ENCODE measurements at places on chromosomes 16 and 17.

DNA sequence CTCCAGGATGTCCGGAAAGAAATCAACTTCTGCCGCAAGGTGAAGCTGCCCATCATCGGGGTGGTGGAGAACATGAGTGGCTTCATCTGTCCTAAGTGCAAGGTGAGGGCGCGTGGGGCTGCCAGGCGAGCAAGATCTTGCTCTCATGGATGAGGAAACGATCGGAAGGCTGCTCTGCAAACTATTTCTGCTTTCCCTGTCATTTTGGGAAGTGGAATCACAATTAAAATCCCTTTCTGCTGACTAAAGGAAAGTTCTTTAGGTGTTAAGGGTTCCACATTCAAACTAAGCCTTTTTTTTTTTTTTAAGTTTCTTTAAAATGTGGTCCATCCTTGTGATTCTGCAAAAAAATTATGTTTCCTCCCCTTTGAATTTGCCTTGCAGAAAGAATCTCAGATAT lies 17.7 kb downstream of the NUBP1 start:
- no peak for DNase-seq

- DNase-seq, result no peak
Measured at GRCh38 chr17:42563143-42563509, 1.2 kb downstream of the COASY start.

GRCh38 chr17:62750631-62751051 lies 57.5 kb downstream of the MARCHF10 start:
- DNase-seq, result no peak

DNA sequence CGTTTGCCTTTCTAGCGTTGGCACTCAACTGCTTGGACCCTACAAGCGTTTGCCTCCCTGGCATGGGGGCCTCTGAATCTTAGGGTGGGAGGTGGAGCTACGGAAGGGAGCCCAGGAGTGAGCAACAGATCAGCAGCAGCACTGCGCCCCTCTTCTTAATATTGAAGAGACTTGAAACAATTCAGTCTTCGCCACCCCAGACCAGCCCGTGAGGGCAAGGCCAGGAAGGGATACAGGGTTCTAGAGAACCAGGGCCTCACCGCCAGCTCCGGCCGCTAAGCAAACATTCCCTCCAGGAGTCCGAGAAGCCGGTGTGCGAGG lies 1.5 kb upstream of the GPRC5C start:
- DNase-seq, result no peak

- DNase-seq, result no peak
Measured at GRCh38 chr17:80546267-80546666, 1.6 kb downstream of the RPTOR start.

DNA sequence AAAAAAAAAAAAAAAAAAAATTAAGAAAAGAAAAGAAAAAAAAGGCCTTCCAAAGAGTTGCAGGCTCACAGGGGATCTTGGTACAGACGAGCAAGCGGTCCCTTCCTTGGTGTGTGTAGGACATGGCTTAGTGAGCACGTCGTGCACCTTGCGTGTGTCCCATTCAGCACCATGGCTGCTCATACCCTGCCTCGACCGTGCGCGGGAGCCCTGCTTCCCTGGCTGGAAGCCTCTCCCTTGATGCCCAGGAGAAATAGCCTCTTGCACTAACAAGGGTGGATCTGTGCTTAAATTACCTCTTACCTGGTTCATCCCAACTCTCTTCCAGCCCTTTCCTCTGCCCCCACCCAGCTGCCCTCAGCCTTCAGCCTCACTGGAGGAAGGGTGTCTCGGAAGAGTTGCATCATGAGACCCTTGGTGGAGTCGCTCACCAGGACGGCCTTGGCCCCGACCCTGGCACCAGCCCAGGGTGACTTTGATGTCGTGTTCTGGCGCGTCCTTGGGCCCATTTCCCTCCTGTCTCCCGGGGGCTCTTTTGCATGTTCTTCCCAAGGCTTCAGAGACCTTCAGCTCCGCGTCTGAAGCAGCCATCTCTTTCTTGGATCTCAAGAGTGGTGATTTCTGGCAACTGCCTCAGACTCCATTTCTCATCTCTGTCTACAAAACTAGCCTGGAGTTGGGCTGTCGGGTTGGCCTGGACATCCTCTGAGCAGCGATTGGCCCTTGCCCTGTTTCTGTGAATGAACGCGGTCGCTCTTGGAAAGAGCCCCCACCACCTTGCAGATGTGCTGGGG lies 127.2 kb downstream of the CMIP start:
- DNase-seq, result no peak

DNA sequence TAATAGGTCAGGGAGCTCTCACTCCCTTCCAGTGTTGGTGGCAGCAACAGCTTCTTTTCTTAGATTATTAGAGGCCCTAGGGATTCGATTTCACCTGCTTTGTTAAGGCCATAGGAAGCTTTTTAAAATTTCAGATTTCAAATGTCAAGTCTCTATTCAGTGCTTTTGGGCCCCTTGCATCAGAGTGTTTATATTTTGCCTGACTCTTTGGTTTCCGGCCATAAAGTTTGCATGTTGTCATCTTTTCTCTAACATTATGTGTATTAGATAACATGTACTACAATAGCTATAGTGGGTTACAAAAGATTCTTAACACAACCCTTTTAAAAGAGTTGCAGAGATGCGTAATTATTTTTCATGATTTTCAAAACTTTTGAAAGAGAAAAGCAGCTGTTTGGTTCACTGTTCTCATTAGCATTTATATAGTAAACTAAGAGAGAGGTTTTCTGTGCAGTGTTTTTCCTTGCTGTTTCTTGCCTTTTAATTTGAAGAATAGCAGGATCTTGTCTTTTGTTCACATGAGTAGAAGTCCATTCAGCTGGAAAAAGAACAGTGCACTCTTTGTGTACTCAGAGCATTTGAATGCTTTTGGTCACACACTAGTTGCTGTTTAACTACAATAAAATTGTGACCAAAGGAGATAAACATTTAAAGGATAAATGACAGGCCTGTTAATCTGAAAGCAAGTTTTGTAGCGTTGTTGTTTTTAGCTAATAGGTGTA lies 52.5 kb downstream of the FTO start:
- no peak for DNase-seq

- DNase-seq, result peak; percentile 70
Measured at GRCh38 chr17:81636505-81637288, at the start of the genes NPLOC4 and TSPAN10. NPLOC4 (minus strand) TSS chr17:81637112; CDS start chr17:81636930, 182 bp downstream. TSPAN10 (plus strand) TSS chr17:81637196; CDS start chr17:81642413, 5,217 bp downstream.

DNA sequence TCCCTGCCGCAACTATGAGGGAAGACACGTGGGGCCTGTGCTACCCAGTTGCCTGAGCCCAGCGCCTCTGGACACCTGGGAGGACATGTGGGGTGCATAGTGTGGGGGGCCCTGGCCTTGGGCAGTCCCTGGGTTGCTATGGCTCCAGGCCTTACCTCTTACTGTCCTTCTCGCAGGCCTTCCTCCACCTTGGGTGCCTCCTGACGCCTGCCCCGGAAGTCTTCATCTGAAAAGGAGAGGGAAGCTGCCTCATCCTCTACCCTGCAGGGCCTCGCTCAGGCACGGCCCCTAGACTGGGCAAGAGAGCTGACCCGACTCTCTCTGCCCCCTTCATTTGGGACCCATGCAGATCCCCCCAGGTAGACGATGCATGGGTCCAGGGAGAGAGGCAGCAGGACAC lies 16.5 kb upstream of the MRPS23 start:
- no peak for DNase-seq

DNA sequence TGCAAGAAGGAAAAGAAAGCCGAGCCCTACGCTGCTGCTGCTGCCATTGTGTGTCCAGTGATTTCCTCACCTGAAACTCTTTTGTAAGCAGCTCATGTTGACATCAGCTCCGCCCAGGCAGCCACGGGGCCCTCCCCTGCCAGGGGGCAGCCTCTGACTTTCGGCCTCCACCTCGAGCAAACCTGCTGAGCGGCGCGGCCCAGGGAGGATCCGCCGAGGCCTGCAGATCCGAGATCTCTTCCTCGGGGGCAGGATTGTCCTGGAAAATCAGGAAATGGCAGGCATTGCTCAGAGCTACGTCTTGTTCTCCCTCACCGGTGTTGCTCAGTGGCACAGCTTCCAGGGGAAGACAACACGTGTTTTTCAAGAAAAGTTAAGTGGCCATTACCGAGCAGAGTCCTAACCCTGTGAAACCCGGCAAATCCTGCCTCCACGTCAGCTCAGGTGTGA lies 35.6 kb upstream of the ZNF750 start:
- no peak for DNase-seq

- no peak for DNase-seq
Measured at GRCh38 chr16:1701216-1701878, 4.6 kb upstream of the MAPK8IP3 start.

DNA sequence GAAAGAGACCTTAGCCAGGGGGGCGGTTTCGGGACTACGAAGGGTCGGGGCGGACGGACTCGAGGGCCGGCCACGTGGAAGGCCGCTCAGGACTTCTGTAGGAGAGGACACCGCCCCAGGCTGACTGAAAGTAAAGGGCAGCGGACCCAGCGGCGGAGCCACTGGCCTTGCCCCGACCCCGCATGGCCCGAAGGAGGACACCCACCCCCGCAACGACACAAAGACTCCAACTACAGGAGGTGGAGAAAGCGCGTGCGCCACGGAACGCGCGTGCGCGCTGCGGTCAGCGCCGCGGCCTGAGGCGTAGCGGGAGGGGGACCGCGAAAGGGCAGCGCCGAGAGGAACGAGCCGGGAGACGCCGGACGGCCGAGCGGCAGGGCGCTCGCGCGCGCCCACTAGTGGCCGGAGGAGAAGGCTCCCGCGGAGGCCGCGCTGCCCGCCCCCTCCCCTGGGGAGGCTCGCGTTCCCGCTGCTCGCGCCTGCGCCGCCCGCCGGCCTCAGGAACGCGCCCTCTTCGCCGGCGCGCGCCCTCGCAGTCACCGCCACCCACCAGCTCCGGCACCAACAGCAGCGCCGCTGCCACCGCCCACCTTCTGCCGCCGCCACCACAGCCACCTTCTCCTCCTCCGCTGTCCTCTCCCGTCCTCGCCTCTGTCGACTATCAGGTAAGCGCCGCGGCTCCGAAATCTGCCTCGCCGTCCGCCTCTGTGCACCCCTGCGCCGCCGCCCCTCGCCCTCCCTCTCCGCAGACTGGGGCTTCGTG lies at the start of gene MAPT:
MAPT (plus strand) TSS at position 533 of the 763 bp plus-strand sequence. CDS start 67,784 bp downstream, outside the sequence.
- DNase-seq, result peak; percentile 81

DNA sequence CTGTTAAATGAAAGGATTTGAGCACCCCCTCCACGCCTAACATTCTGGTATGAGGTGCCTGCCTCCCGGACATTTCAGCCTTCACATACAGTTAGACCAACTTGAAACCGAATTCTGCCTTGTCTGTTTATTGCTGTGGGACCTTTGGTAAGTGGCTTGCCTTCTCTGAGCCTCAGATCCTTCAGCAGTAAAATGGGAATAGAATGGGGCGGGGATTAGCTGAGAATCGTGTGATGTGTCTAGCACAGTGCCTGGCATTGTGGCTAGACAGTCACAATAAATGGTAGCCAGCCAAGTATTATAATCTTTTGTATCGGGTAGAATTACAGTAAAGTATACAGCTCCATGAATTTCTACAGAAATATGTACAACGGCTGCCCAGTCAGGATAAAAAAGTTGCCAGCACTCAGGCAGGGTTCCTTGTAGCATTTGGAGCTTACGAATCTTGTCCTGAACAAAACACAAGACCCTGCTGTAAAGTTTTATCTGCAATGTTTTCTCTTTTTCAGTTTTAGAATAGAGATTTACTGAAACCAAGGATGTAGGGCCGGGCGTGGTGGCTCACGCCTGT lies 786 bp downstream of the TMC7 start:
- no peak for DNase-seq

- no peak for DNase-seq
Measured at GRCh38 chr16:9297437-9298113, 206.1 kb downstream of the HAPSTR1 start.

DNA sequence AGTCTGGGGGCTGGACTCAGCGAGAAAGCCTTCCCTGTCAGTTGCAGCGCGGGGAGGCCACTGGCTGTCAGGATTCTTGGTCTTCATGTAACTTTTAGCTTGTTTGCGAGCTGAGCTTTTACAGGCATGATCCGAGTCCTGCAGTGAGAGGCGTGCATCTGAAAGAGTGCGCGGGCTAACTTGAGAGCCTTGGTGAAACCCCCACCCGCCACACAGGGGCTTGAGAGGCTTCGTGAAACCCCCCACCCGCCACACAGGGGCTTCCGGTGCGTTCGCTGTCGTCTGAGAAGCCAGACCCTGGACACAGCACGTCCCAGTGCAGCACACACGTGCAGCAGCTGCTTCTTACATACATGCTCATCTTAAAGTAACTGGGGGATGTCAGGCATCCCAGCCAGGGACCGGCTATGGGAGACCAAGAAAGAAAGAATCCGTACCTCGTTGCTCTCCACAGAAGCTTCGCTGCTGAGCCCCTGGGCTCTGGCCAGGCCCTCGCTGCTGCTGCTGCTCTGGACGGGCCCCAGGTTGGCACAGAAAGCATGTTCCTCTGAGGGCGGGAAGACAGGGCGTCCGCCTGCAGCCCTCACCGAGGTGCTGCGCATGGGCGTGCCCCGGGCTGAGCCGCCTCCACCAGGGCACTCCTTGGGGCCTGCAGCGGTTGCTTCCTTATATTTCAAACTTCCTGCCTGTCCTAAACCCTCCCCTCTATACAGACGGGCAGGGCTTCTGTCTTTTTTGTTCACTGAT lies 7.8 kb downstream of the NUDT16L1 start:
- no peak for DNase-seq

- no peak for DNase-seq
Measured at GRCh38 chr16:72264771-72265170, 92.8 kb upstream of the PMFBP1 start.

Measured in fibroblast of skin of left quadriceps (primary cell).